Stimulated activated CD8-positive, alpha-beta memory T cell treated with anti-CD3 and anti-CD28 coated beads, Interleukin-2, amount 100 ng/mL, for 48 hours (primary cell): ENCODE measurements at places on chromosomes 5 and 9.

- DNase-seq = no peak
Observed at GRCh38 chr5:2464141-2464540, 287.3 kb downstream of the IRX2 start.

DNA sequence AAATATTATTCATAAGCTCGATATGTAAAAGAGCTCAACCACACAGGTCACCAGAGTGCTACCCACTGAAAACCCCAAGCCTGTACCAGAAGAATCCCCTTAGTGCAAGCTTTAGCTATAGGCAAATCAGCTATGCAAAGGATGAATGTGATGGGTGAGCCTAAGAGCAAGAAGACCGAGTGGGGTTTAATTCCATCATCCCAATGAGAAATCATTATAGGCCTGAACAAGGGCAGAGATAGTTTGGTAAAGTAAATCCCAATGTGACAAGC is 21.8 kb downstream of the ELOVL7 start:
- DNase-seq = no peak

GRCh38 chr5:78667461-78668103 is 19.0 kb upstream of the LHFPL2 start:
- DNase-seq = no peak

- no peak for DNase-seq
Observed at GRCh38 chr9:69221036-69221435, 47.0 kb downstream of the TJP2 start.

- peak; percentile 8 for DNase-seq
Observed at GRCh38 chr5:149356391-149356790, 1.5 kb upstream of the PCYOX1L start.

DNA sequence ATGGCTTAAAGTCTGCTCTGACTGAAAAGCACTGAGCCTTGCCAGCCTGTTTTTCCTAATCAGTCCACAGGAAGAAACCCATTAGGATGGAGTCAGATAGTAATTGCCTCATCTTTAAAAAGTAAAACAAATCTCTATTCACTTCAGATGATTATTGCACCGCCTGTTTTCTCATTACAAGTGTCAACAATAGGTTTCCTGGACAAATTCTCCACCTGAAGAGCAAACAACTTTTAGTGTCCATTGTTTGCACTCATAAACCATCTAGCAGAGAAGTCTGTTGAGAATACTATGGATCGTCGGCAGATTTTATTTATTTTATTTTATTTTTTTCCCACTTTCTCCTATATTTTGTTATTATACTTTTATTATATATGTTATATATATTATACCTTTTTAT is 20.3 kb downstream of the C5orf63 start:
- DNase-seq = no peak

- DNase-seq = no peak
Observed at GRCh38 chr9:131709771-131710431, 30.0 kb downstream of the RAPGEF1 start.

GRCh38 chr9:89323390-89323789 is 5.1 kb downstream of the SECISBP2 start:
- no peak for DNase-seq

DNA sequence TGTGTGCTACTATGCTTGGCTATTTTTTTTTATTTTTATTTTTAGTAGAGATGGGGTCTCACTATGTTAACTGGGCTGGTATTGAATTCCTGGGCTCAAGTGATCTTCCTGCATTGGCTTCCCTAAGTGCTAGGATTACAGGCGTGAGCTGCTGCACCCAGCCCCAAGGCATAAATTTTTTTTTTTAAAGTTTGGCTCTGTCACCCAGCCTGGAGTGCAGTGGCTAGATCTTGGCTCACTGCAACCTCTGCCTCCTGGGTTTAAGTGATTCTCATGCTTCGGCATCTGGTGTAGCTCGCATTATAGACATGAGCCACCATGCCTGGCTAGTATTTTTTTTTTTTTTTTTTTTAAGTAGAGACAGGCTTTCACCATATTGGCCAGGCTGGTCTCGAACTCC is 70.3 kb downstream of the RAB24 start:
- DNase-seq = no peak

- no peak for DNase-seq
Observed at GRCh38 chr5:140207250-140207964, 32.4 kb downstream of the CYSTM1 start.

GRCh38 chr9:124684169-124684568 is 86.9 kb downstream of the NR6A1 start:
- DNase-seq = no peak

- DNase-seq = no peak
Observed at GRCh38 chr9:16623989-16624743, 246.3 kb downstream of the BNC2 start.

DNA sequence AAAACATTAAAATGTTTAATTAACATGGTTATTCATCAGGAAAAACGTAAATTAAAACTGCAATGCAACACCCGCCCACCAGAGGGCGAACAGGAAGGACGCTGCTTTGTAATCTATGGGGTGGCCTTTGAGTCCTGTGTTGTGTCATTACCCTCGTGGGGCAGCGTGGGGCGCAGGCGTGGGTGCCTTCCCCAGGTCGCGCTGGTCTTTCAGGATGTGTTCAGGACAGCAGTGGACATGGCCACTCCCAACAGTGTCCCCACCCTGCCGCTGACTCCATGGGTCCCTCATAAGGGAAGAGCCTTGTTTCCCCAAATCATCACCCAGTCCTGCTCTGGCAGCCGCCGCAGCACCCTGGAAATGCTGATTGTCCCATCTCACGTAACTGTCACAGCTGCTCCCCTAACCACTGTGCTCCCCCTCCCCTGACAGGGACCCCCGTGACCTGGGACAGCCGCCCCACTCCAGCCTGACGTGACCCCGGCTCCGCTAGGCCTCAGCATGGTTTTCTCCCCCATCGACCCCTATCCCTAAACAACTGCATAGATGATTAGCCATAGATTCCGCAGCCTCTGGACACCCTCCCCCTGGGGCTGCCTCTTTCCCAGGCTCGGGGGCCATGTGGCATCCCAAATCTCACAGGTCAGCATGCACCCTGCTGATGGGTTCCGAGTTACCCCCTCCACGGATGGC is 36.4 kb downstream of the GLT6D1 start:
- peak; percentile 14 for DNase-seq

DNA sequence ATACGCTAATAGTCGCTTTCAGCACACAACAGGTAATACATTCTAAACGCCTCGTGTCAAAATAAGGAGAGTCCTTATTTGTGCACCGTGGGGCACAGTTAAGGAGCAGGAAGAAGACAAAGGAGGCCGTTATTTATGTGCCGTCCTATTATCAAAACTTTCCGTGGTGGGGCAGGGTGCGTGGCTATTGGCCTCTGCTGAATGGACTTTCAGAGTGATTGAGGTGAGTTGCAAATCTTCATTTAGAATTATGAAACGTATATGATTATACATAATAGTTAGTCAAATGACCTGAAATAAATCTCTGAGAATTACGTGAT is 833 bp downstream of the C5orf24 start:
- no peak for DNase-seq

- no peak for DNase-seq
Observed at GRCh38 chr5:177040814-177041420, 18.4 kb downstream of the ZNF346 start.

DNA sequence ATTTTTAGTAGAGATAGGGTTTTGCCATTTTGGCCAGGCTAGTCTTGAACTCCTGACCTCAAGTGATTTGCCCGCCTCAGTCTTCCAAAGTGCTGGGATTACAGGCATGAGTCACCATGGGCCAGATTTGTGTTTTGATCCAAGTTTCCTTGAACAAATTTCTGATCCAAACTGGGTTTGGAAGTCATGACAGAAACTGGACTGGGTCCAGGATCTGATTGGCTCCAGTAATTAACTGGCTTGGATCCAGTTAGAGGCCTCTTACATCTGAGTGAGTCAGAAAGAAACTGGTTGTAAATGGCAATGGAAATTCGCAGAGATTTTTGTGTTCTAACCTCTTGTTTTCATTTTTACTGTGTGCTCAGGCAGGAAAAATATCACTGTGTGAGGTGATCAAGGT is 141.6 kb downstream of the SLC25A46 start:
- no peak for DNase-seq

GRCh38 chr5:151283120-151283825 is 20.3 kb downstream of the SLC36A3 start:
- DNase-seq = no peak

DNA sequence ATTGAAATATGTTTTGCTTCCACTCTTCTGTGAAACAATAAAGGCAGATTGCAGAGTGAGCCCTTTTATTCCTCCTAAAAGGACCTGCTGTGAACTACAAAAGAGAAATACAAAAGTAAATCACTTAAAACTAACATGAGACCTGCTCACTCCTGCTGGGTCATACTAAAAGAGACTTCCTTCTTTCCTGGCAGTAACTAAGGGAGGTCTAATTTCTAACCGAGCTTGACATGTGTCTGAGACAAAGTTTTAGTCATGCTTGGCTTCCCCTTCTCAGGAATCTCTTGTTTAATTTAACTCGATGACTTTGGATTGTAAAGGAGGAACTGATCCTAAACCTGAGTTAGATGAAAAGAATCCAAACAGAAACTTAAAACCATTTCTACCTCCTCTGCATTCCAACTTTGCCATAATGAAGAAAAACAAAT is 86.4 kb upstream of the CDH6 start:
- no peak for DNase-seq

GRCh38 chr9:126677188-126678084 is 63.7 kb downstream of the LMX1B start:
- no peak for DNase-seq

GRCh38 chr9:8262625-8263622 is 463.3 kb upstream of the DMAC1 start:
- DNase-seq = no peak

DNA sequence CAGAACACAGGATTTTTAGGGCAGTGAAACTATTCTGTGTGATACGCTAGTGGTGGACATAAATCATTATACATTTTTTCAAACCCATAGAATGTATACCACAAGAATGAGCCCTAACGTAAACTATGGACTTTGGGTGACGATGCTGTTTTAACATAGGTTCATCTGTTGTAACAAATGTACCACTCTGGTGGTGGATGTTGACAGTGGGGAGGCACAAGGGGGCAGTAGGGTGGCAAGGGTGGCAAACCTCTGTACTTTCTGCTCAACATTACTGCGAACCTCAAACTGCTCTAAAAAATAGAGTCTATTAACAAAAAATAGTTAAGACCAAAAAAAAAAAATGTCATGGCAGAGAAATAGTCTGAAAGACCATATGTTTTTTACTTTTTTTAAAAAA is 9.1 kb upstream of the MVB12B start:
- no peak for DNase-seq

- DNase-seq = no peak
Observed at GRCh38 chr9:109314011-109314531, 6.8 kb downstream of the EPB41L4B start.

- no peak for DNase-seq
Observed at GRCh38 chr9:120570296-120570695, 9.7 kb downstream of the CDK5RAP2 start.
